ENCODE measurements at places on chromosomes 6 and 20.

DNA sequence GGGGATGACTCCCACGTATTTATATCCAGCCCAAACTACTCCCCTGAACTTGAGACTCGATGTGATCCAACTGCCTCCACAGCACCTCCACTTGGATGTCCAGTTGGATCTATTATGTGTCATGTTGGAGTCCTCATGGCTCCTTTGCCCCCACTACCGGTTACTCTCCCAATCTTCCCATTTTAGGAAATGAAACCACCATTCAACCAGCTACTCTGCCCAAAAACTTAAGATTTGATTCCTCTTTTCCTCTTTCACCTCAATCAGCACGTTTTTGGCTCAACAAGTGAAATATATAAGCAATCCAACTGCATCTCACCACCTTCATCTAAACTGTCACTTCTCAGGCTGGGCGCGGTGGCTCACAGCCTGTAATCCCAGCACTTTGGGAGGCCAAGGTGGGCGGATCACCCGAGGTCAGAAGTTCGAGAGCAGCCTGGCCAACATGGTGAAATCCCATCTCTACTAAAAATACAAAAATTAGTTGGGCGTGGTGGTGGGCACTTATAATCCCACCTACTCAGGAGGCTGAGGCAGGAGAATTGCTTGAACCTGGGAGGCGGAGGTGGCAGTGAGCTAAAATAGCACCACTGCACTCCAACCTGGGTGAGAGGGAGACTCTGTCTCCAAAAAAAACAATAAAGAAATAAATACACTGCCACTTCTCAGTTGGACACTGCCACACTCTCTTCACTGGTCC is 3.4 kb downstream of the AHCY start:
- DNase-seq = no peak
- no peaks in the 10 kb centered on the region for H3K36me3 ChIP-seq
- no peak overlapping the region for H3K27ac ChIP-seq
- peaks cover 6% of the 10 kb centered on the region for H3K4me1 ChIP-seq

- H3K27ac ChIP-seq = no peak overlapping the region
- H3K4me1 ChIP-seq = no peaks in the 10 kb centered on the region
- no peak overlapping the region for H3K4me3 ChIP-seq
- H3K36me3 ChIP-seq = no peaks in the 10 kb centered on the region
Observed at GRCh38 chr20:54078296-54078984, 8.0 kb upstream of the BCAS1 start.

- no peaks in the 10 kb centered on the region for H3K4me1 ChIP-seq
- H3K27ac ChIP-seq = peak overlapping the region; percentile 44
- H3K4me3 ChIP-seq = no peak overlapping the region
- no peaks in the 10 kb centered on the region for H3K36me3 ChIP-seq
- H3K27me3 ChIP-seq = no peaks in the 10 kb centered on the region
- DNase-seq = peak; percentile 91
Observed at GRCh38 chr6:23106951-23107350, 537.6 kb downstream of the HDGFL1 start.

DNA sequence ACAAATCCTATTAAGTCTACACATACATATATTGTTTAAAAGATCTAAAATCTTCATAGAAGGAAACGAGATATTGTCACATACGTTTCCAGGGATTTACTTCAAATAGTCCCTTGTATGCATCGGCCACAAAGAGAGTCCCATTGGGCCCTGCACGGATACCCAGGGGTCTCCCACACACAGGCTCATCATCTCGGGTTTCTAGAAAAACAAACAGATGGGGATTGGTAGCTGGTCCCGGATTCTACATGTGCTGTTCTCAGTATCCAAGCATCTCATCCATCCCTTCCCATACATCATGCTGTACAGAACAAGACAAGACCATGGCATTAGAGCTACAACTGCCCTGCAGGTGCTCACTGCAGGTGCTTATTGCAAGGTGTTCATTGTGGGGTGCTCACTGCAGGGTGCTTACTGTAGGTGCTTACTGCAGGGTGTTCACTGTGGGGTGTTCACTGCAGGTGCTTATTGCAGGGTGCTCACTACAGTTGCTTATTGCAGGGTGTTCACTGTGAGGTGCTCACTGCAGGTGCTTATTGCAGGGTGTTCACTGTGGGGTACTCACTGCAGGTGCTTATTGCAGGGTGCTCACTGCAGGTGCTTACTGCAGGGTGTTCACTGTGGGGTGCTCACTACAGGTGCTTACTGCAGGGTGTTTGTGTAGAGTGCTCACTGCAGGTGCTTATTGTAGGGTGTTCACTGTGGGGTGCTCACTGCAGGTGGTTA is 21.0 kb downstream of the APMAP start:
- no peaks in the 10 kb centered on the region for H3K4me1 ChIP-seq
- no peak overlapping the region for H3K4me3 ChIP-seq
- H3K27ac ChIP-seq = no peak overlapping the region
- H3K27me3 ChIP-seq = no peaks in the 10 kb centered on the region
- H3K36me3 ChIP-seq = peaks cover 14% of the 10 kb centered on the region
- DNase-seq = no peak
